ENCODE measurements at places on chromosomes 5 and 9. TPM values are rescaled to one million over a fixed set of nuclear protein-coding genes. Genes with fewer than 3 reads are reported as not detected.

LVRN gene
- 0.08 TPM for total RNA-seq

PDZD2 gene
- total RNA-seq, result 20.8 TPM

SPATA9 gene
- total RNA-seq, result not detected

LAMC3 gene
- total RNA-seq, result 0.52 TPM

FAM81B gene
- not detected for total RNA-seq

LCN1 gene
- total RNA-seq, result not detected

FOXD4L4 gene
- 0.52 TPM for total RNA-seq

FRRS1L gene
- total RNA-seq, result not detected

KIF4B gene
- total RNA-seq, result not detected

THOC3 gene
- total RNA-seq, result 155 TPM

HMCN2 gene
- 1.6 TPM for total RNA-seq

ANKRA2 gene
- 12.9 TPM for total RNA-seq

MAMDC2 gene
- total RNA-seq, result 1.3 TPM

RLN2 gene
- total RNA-seq, result not detected

RNF208 gene
- 11.2 TPM for total RNA-seq

GRIA1 gene
- total RNA-seq, result not detected

FAM153A gene
- 3.1 TPM for total RNA-seq
